ENCODE measurements at places on chromosomes 12 and 14. TPM values are rescaled to one million over a fixed set of nuclear protein-coding genes. Genes with fewer than 3 reads are reported as not detected.

TSHR gene
- 1.7 TPM for total RNA-seq

CCDC175 gene
- not detected for total RNA-seq

TESPA1 gene
- total RNA-seq = 1.5 TPM

KIF21A gene
- 9.2 TPM for total RNA-seq

FGF6 gene
- total RNA-seq = not detected

SERPINA10 gene
- total RNA-seq = not detected

KLHDC1 gene
- total RNA-seq = 9.0 TPM

ATXN3 gene
- total RNA-seq = 58.4 TPM

MYH6 gene
- total RNA-seq = not detected

SERPINA12 gene
- total RNA-seq = not detected

TNS2 gene
- 225 TPM for total RNA-seq

PRB2 gene
- not detected for total RNA-seq

LUM gene
- 39.9 TPM for total RNA-seq

DHRS2 gene
- not detected for total RNA-seq
